ENCODE measurements at places on chromosomes 11 and 22.

DNA sequence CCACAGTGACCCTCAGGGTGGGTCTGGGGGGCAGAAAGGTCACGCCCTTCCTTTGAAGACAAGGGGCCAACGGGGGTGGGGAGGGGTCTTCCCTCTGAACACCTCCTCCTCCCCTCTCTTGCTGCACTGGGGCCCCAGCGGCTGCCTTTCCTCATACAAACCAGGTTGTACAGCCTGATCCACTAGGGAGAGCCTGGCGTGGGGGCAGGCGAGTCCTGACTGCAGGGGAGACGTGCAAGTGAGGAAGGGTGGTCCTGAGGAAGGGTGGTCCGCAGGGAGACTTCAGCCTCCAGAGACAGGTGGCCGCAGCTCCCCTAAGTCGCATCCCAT, 43.6 kb upstream of the LINC01488 start:
- H3K4me3 ChIP-seq: no peak overlapping the region
- H3K4me1 ChIP-seq: peaks cover 4% of the 10 kb centered on the region
- H3K27ac ChIP-seq: no peak overlapping the region
- DNase-seq: no peak
- H3K36me3 ChIP-seq: no peaks in the 10 kb centered on the region
- no peaks in the 10 kb centered on the region for H3K27me3 ChIP-seq

- no peak for DNase-seq
- H3K4me3 ChIP-seq: no peak overlapping the region
- no peaks in the 10 kb centered on the region for H3K36me3 ChIP-seq
Measured at GRCh38 chr11:119854521-119854920, 125.5 kb upstream of the NECTIN1 start.

GRCh38 chr11:8097926-8098325, 16.9 kb downstream of the TUB start:
- H3K4me1 ChIP-seq: no peaks in the 10 kb centered on the region
- H3K27me3 ChIP-seq: no peaks in the 10 kb centered on the region
- H3K27ac ChIP-seq: peak overlapping the region; percentile 52
- H3K4me3 ChIP-seq: no peak overlapping the region

DNA sequence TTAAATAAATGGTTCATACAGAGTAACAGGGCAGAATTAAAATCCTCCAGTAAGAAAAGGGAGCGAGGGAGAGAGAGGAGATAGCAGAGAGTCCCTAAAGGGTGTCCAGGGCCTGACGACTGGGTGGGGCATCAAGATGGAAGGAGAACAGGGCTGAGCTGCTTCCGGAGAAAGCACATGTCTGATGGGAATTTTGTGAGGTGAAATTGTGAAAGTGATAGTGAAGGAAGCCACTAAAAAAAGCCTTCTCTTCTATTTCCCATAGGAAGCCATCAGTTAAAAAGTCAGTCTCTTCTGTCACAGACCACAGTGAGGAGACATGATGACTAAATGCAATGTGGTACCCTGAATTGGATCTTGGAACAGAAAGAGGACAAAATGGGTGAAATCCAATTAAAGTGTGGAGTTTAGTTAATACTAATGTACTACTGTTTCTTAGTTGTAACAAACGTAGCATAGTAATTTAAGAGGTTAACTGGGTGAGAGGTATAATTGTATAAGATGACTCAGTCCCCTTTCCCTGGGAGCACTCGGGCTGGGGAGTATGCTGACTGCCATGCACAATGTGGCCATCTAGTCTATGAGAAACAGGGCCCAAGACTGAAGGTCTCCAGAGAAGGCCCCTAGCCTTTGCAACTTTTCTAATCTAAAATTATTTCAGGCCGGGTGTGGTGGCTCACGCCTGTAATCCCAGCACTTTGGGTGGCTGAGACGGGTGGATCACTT, 29.5 kb upstream of the FCHSD2 start:
- no peaks in the 10 kb centered on the region for H3K36me3 ChIP-seq
- H3K4me1 ChIP-seq: no peaks in the 10 kb centered on the region
- no peaks in the 10 kb centered on the region for H3K27me3 ChIP-seq
- H3K27ac ChIP-seq: no peak overlapping the region

DNA sequence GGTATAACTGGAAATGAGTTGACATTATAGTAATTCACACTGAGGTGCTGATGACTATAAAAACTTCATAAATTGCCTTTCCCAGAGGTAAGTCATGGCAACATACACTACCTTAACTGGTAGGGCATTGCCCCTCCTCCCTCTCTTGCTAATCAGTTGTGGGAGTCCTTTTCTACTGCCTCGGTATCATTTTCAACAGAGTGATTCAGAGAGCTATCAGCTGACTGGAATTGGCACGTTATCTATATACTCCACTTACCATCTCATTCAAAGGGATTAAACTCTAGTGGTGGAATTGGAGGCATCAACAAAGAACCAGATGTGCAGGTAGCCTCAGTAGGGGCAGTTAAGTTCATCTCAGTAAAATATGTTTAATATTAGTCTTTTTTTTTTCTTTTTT, 8.0 kb upstream of the NUP160 start:
- DNase-seq: no peak
- no peaks in the 10 kb centered on the region for H3K36me3 ChIP-seq
- no peak overlapping the region for H3K27ac ChIP-seq
- H3K27me3 ChIP-seq: no peaks in the 10 kb centered on the region
- H3K4me3 ChIP-seq: no peak overlapping the region

- no peak overlapping the region for H3K4me3 ChIP-seq
- peaks cover 21% of the 10 kb centered on the region for H3K4me1 ChIP-seq
- H3K27ac ChIP-seq: peak overlapping the region; percentile 73
- DNase-seq: peak; percentile 93
- H3K27me3 ChIP-seq: no peaks in the 10 kb centered on the region
Measured at GRCh38 chr11:3123761-3124733, 41.1 kb downstream of the OSBPL5 start.

DNA sequence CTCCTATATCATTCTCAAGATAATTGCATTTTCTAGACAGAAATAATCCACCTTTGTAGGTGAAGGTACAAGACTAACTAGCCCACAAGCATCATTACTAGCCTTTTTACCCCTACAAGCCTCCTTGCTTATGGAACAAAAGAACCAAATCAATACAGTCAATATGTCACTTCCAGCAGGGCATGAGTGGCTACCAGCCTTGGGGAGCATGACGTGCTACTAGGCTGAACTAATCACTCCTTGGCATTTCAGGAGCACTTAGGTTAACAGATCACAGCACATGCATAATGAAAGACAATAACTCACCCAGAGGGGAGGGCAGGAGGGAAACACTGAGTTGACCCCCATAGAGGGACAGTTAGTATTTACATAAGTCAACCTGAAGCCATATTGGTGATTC, 2.7 kb downstream of the DRD2 start:
- H3K36me3 ChIP-seq: no peaks in the 10 kb centered on the region
- peaks cover 4% of the 10 kb centered on the region for H3K27me3 ChIP-seq
- no peak for DNase-seq
- no peak overlapping the region for H3K27ac ChIP-seq
- no peaks in the 10 kb centered on the region for H3K4me1 ChIP-seq

GRCh38 chr22:28829358-28830181, 29.2 kb upstream of the XBP1 start:
- no peaks in the 10 kb centered on the region for H3K27me3 ChIP-seq
- no peaks in the 10 kb centered on the region for H3K4me1 ChIP-seq
- no peaks in the 10 kb centered on the region for H3K36me3 ChIP-seq
- no peak overlapping the region for H3K27ac ChIP-seq
- DNase-seq: peak; percentile 80

GRCh38 chr11:118067006-118067405, 9.9 kb upstream of the TMPRSS4 start:
- H3K4me3 ChIP-seq: no peak overlapping the region
- no peak overlapping the region for H3K27ac ChIP-seq
- H3K27me3 ChIP-seq: no peaks in the 10 kb centered on the region
- DNase-seq: no peak
- H3K36me3 ChIP-seq: no peaks in the 10 kb centered on the region
- no peaks in the 10 kb centered on the region for H3K4me1 ChIP-seq

DNA sequence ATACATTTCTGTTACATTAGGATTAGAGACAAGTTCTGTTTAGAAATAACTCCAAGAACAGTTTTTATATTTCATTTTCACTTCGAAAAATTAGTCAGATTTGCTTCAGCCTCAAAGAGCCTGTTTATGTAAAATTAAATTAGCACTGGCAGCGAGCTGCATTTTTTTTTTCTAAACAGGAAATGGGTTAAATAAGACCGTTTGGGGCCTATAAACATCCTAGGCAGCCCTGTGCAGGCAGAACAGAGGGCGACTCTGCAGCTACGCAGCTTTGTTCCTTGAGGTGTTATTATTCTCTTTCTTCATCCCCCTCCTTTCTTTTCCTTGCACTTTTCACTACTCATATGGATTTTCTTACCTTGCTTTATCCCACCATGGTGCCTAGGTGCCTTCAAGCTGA, 48.7 kb downstream of the CWC15 start:
- H3K4me1 ChIP-seq: peaks cover 13% of the 10 kb centered on the region
- peak overlapping the region; percentile 83 for H3K27ac ChIP-seq
- H3K36me3 ChIP-seq: no peaks in the 10 kb centered on the region
- no peak for DNase-seq
- H3K4me3 ChIP-seq: no peak overlapping the region

- no peak overlapping the region for H3K4me3 ChIP-seq
- H3K27ac ChIP-seq: no peak overlapping the region
- no peaks in the 10 kb centered on the region for H3K36me3 ChIP-seq
- H3K4me1 ChIP-seq: no peaks in the 10 kb centered on the region
- no peaks in the 10 kb centered on the region for H3K27me3 ChIP-seq
Measured at GRCh38 chr11:106853850-106854401, 164.3 kb downstream of the GUCY1A2 start.

DNA sequence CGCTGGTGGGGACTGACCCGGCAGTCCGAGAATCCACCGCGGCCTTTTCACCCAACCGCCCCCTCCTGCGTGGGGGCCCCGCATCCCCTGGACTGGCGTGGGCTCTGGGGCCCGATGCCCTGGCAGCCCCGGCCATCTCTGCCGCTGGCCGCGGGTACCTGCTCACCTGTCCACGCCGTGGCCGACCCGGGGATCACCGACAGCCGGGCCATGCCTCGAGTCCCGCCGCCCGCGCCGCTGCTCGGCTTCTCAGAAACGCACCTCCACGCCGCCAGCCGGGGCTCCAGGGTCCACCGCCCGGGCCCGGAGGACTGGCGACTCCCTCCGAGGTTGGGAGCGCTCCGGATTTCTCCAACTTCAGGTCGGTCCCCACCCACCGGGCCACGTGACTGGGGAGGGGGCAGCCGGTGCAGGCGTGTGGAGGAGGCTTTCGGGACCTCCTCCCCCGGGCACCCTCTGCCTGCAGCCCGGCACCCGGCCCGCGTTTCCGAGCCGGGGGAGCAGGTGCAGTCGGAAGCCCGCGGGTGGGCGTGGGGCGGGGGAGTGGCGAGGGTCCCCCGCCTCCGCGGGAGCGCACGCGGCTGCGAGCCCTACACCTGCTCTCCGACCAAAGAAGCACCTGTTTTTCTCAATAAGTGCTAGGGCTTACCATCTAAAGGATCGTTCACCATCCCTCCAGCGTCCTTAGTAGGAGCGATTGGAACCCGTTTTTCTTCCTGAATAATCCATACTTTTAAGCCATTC, 554 bp upstream of the NRIP3 start:
- no peaks in the 10 kb centered on the region for H3K27me3 ChIP-seq
- H3K36me3 ChIP-seq: no peaks in the 10 kb centered on the region
- H3K4me1 ChIP-seq: no peaks in the 10 kb centered on the region
- no peak overlapping the region for H3K27ac ChIP-seq
- peak overlapping the region; percentile 31 for H3K4me3 ChIP-seq

DNA sequence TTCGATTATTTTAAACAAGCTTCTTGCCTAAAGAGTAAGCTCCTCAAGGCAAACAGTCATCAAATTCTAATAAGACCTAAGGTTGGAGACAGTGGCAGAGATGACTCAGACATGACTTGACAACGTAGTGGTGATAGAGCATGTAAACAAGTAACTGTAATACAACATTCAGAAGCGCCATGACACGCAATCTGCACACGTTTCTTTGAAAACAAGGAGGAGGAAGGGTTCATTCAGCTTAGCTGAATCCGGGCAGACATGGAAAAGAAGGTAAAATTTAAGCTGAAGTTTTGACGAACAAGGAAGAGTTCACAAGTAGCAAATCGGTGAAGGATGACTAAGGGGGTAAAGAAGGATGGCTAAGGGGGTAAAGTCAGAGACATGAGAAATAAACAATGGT, 152.4 kb upstream of the ZC3H12C start:
- no peaks in the 10 kb centered on the region for H3K27me3 ChIP-seq
- no peaks in the 10 kb centered on the region for H3K36me3 ChIP-seq
- no peak overlapping the region for H3K27ac ChIP-seq
- H3K4me3 ChIP-seq: no peak overlapping the region

DNA sequence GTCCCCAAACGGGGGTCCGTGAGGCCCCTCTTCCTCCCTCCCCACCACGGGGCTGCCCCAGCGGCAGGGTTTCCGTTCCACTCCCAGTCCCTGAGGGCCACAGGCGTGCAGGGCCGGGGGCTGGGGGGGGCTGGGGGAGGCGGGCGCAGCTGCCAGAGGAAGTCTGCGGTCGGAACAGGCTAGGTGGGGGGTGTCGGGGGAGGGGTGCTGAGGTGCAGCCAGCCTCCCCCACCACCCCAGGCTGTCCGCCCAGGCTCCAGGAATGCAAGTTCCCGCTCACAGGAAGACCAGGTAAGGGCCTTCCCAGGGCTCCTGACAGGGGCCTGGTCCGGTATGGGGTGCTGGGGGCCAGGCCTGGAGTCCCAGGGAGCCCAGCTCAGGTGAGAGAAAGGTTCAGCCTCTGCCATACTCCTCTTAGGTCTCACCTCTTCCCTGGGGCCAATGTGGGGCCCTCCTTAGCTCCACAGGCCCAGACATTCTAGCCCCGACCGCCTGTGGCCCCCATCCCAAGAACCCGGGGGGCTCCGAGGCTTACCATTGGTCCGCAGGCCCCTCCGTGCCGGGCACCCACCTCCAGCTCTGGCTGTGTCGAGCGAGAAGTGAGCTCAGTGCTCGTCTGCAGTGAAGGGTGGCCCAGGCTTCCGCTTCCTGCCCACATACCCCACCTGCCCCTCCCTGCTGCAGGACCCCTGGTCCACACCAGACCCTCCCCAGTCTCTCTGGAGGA, at the start of gene PTPRCAP:
Gene PTPRCAP, minus strand, starts transcription at position 601 of the 727 bp plus-strand sequence. Its CDS starts 63 bp downstream, at position 538.
- peak within 1 kb of the TSS; percentile 58 for H3K27ac ChIP-seq
- no peak within 1 kb of the TSS for H3K4me3 ChIP-seq
- H3K4me1 ChIP-seq: no peaks in the 10 kb centered on the region
- no peaks in the 10 kb centered on the region for H3K27me3 ChIP-seq

- DNase-seq: no peak
- H3K36me3 ChIP-seq: no peaks in the 10 kb centered on the region
- no peaks in the 10 kb centered on the region for H3K27me3 ChIP-seq
- peaks cover 5% of the 10 kb centered on the region for H3K4me1 ChIP-seq
- peak overlapping the region; percentile 71 for H3K27ac ChIP-seq
Measured at GRCh38 chr22:27885977-27886842, 32.8 kb downstream of the PITPNB start.

- H3K27me3 ChIP-seq: no peaks in the 10 kb centered on the region
- H3K27ac ChIP-seq: no peak overlapping the region
- peak; percentile 85 for DNase-seq
- H3K4me1 ChIP-seq: no peaks in the 10 kb centered on the region
- H3K4me3 ChIP-seq: no peak overlapping the region
Measured at GRCh38 chr22:20156611-20157429, 6.0 kb upstream of the CCDC188 start.

- H3K4me1 ChIP-seq: no peaks in the 10 kb centered on the region
- no peaks in the 10 kb centered on the region for H3K27me3 ChIP-seq
- H3K36me3 ChIP-seq: no peaks in the 10 kb centered on the region
- no peak overlapping the region for H3K4me3 ChIP-seq
- DNase-seq: no peak
- no peak overlapping the region for H3K27ac ChIP-seq
Measured at GRCh38 chr11:119044708-119045107, 12.3 kb downstream of the HYOU1 start.

Data from uterus (tissue), 4 donors.